AG09319 (cell line): ENCODE measurements at places on chromosomes 12 and 14.
A peak's percentile ranks its signal among the peaks of the same experiment; 100 is the strongest.

GRCh38 chr14:55340482-55340881, 69.3 kb downstream of the FBXO34 start:
- no peak for DNase-seq

DNA sequence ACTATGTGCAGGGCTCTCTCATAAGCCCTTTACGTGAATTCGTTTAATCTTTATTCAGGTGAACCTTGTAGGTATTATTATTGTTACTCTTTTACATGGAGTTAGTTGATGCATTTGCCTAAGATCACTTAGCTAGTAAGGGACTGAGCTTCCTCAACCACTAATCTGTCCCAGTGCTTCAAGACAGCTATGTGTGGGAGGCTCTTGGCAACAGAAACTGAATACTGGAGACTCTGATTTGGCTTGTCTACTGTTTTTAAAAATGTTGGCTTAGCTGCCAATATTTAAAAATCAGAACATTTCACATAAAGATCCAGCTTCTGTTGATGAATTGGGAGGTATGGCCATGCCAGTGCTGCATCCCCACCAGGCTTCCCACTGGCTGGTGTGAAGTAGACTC, 6.8 kb downstream of the KNTC1 start:
- DNase-seq, result no peak

DNA sequence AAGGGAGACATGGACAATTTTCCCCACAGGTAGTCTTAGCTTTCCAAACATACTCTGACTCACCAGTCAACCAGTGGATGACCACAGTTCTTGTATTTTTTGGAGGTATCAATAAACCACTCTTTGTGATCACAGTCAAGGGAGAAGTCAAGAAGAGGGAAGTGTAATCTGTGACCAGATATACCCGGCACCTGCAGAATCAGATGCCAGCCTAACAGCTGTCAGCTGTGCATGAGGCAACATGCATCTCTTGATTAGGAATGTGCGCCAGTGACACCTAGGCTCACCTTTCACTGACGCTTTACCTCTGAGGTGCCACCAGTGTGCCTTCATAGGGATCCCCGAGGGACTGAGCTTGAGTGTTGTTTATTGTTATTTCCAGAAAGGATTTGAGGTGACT, 20.0 kb downstream of the PROX2 start:
- DNase-seq, result no peak

DNA sequence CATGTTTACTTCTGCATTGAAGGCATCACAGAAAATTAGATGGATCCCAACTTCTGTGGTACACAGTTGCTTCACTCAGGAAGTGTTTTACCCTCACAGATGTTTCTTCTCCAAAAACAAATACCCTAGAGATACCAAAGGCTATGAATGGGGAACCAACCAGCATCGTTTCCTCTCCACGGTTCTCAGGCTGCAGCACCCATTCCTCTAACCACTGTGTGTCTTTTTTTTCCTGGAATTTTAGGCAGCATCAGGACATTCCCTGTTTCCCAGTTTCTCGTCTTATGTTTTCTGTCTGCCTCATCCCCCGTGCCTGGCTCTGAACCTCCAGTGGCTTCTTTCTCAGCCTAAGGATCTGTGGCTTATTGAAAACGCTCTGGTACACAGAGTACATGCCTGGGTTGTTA, 72.0 kb upstream of the TBX5 start:
- DNase-seq, result no peak

GRCh38 chr12:13233830-13234641, 37.5 kb downstream of the EMP1 start:
- no peak for DNase-seq

GRCh38 chr12:48192861-48193260, 9.4 kb downstream of the CCDC184 start:
- no peak for DNase-seq

GRCh38 chr14:89175881-89176799, 240.9 kb downstream of the FOXN3 start:
- no peak for DNase-seq

GRCh38 chr12:73612551-73612950, 925.1 kb upstream of the ATXN7L3B start:
- no peak for DNase-seq

GRCh38 chr12:48572326-48572725, 2.5 kb upstream of the LALBA start:
- DNase-seq, result no peak

GRCh38 chr14:85057221-85057620, 472.7 kb upstream of the FLRT2 start:
- DNase-seq, result no peak

DNA sequence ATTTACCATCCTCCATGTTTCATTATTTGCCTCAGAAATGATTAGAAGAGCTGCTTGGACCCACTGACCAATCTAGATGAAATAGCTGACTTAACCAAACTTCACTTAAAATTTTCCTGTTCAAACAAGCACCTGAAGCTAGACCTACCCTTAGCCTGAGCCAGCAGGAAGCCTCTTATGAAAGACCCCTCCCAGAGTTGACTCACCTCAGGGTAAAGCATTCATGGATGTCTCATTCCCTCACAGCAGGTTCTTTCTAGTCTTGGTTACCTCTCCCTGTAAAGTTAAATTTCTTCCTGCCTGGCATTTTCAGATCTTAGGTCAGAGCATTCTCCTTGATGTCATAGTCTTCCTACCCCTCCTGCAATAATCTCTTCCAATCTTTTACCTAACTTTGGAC, 1209.8 kb downstream of the FLRT2 start:
- DNase-seq, result no peak

DNA sequence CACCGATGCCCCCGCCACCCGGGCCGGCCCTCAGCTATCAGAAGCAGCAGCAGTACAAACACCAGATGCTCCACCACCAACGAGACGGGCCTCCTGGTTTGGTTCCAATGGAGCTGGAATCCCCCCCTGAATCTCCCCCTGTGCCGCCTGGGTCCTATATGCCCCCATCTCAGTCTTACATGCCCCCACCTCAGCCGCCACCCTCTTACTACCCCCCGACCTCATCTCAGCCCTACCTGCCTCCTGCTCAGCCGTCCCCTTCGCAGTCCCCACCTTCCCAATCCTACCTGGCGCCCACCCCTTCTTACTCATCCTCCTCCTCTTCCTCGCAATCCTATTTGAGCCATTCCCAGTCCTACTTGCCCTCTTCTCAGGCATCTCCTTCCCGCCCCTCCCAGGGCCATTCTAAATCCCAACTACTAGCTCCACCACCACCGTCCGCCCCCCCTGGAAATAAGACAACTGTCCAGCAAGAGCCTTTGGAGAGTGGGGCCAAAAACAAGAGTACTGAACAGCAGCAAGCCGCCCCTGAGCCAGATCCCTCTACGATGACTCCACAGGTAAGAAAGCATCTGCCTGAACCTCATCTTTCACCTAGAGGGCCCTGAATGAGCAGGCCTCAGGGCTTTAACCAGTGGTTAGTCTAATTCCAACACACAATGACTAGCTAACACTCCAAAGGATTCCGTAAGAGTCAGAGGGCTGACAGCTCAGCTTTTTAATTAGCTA, 851 bp downstream of the YLPM1 start:
- no peak for DNase-seq

DNA sequence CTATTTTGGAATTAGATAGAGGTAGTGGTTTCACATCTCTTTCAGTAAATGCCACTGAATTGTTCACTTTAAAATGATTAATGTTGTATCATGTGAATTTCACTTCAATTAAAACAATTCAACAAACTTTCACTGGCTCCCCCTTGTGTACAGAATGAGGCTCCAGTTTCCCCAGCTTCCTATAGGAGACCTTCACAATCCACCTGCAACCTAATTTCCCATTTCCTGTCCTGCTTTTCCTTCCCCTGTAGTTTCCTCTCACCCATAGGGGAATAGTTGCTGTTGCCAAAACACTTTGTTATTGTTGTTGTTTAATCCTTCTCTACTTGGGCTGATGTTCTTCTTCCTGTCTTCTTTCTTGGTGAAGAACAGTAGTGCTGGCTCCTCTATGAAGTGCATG, 59.8 kb downstream of the NPAS3 start:
- no peak for DNase-seq

- DNase-seq, result no peak
Observed at GRCh38 chr14:104941508-104942365, 17.1 kb downstream of the PLD4 start.

DNA sequence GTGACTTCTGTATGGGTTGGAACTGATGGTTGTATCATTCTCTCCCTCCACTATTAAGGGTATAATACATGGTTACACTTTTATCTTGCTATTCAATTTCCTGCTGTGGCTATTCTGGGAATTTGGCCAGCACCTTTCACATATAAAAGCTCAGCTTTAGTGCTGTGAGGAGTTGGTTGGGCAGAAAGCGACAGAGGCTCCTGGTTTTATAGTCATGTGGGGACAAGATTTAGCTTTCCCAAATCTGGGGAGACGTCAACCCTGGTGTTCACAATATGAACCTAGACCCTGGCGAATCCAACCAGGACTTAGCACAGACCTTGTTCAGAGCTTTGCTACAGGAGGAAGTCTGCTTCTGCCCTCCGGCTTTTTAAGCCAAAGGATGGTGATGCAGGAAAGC, 36.5 kb downstream of the FOS start:
- DNase-seq, result no peak

GRCh38 chr12:6688543-6688998, 604 bp downstream of the ZNF384 start:
- no peak for DNase-seq

DNA sequence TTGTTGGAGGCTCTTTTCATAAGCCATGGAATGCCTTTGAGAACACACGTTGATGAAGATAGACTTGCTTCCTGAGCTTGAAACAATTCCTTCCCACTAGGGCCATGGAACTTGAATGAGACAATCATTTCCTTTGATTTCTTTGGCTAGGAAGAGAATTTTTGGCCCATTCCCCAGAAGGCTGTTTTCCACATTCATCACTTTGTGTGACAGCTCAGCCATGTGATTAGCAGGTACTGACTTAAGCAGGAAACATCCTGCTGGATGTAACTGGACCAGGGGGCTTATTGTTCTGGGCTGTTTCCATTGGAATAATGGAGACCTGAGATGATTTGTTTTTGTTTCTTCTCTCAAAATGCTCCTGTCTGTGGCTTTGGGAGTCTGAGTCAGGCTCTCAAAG, 469.8 kb upstream of the SEL1L start:
- DNase-seq, result no peak

GRCh38 chr12:111368291-111368787, 556 bp downstream of the PHETA1 start:
- DNase-seq, result no peak

GRCh38 chr14:105096206-105096875, 31.1 kb upstream of the GPR132 start:
- DNase-seq, result no peak

DNA sequence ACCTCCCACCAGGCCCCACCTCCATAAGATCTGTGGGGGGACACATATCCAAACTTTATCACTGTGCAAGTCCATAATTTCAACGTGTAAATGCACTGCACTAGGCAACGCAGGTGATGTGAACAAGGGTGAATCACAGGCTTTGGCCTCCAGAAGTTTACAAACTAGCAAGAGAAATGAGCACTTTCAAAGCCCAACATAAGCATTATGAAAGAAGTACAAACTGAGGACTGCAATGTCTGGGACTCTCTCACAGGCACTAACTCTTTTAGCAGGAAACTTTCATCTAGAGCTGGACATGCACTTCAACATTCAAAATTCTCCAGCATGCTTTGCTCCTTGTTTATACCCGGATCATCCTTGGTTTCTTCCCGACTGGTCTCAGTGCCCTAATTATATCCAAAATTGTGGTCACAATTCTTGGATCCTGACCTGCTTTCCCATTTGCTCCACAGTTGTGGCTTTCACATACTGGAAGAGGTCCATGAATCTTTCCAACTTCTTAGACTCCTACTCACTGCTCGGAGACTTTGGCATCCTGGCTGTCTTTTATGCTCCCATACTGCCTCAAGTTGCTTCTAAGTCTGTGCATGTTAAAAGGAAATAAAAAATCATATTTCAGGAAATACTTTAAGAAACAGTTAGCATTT, 44.9 kb upstream of the STRAP start:
- peak; percentile 70 for DNase-seq

DNA sequence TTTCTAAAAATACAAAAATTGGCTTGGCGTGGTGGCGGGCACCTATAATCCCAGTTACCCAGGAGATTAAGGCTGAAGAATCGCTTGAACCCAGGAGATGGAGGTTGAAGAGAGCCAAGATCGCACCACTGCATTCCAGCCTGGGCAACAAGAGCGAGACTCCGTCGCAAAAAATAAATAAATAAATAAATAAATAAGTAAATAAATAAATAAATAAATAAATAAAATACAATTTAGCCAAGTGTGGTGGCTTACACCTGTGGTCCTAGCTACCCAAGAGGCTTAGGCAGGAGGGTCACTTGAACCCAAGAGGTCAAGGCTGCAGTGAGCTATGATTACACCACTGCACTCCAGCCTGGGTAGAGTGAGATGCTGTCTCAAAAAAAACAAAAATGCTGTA, 26.5 kb upstream of the SPTSSA start:
- DNase-seq, result no peak

GRCh38 chr12:6871052-6871957, 1.8 kb downstream of the SPSB2 start:
- DNase-seq, result no peak

GRCh38 chr14:52926953-52927352, 23.9 kb downstream of the FERMT2 start:
- no peak for DNase-seq

GRCh38 chr14:53180272-53181221, 27.4 kb upstream of the DDHD1 start:
- DNase-seq, result no peak

GRCh38 chr12:105212438-105212837, 23.5 kb downstream of the APPL2 start:
- peak; percentile 76 for DNase-seq

DNA sequence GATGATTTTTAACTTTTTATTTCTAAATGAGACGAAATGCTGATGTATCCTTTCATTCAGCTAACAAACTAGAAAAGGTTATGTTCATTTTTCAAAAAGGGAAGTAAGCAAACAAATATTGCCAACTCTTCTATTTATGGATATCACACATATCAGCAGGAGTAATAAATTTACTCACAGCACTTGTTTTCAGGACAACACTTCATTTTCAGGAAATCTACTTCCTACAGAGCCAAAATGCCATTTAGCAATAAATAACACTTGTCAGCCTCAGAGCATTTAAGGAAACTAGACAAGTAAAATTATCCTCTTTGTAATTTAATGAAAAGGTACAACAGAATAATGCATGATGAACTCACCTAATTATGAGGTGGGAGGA, 139.6 kb downstream of the HMGA2 start:
- no peak for DNase-seq

DNA sequence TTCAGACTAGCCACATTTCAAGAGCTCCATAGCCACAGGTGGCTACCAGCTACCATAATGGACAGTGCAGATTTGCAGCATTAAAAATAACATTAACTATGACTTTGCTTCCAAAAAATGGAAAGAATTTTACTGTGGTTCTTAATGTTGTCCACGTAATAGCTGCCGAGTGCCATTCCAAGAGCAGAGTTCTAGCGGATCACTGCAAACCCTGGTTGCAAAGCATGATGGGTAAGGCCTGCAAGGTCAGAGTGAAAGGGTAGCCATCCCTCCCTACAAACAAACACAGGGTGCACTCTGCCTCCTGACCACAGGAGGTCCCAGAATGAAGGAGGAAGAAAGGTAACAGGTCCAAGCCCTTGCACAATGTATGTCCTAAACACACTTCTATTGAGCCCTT, 157.6 kb downstream of the DPF3 start:
- DNase-seq, result peak; percentile 18
